T-helper 2 cell (primary cell): ENCODE measurements at places on chromosomes 5 and 9.

DNA sequence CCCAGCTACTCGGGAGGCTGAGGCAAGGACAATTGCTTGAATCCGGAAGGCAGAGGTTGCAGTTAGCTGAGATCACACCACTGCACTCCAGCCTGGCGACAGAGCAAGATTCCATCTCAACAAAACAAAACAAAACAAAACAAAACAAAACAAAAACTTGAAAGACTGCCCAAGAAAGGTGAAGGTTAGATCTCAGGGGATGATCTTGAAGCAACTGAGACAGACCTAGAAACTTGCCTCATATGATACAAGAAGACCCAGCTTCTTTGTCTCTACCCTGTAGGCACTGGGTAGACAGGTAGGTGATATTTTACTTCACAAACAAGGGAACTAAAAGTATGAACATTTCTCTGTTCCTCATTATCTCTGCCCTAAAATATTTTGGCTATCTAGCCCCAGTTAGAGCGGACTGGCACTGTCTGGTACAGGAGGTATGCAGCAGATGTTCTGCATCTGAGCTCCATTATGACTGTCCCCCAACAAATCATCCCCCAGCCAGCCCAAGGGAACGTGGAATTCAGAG lies 26.3 kb upstream of the SHOC1 start:
- no peak for DNase-seq

DNA sequence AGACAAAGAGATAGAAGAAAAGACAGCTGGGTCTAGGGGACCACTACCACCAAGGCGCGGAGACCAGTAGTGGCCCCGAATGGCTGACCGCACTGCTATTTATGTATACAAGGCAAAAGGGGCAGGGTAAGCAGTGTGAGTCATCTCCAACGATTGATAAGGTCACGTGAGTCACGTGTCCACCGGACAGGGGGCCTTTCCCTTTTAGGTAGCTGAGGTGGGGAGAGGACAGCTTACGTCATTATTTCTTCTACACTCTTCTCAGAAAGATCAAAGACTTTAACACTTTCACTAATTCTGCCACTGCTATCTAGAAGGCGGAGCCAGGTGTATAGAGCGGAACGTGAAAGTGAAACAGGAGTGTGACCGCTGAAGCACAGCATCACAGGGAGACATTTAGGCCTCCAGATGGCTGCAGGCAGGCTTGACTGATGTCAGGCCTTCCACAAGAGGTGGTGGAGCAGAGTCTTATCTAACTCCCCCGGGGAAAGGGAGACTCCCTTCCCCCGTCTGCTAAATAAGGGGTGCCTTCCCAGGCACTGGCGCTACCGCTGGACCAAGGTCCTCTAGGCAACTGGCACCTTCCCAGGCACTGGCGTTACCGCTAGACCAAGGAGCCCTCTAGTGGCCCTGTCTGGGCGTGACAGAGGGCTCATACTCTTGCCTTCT lies 6.1 kb upstream of the PRR16 start:
- DNase-seq, result no peak

GRCh38 chr5:103587185-103587748 lies 24.7 kb upstream of the NUDT12 start:
- no peak for DNase-seq

DNA sequence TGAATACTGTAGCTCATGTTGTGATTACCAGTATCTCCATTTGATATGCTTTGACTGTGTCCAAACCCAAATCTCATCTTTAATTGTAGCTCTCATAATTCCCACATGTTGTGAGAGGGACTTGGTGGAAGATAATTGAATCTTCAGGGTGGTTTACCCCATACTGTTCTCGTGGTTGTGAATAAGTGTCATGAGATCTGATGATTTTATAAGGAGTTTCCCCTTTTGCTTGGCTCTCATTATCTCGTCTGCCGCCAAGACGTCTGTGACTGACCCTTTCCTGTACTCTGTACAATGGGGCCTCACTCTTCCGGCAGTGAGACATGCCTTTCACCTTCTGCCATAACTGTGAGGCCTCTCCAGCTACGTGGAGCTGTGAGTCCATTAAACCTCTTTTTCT lies 59.3 kb downstream of the TRIO start:
- no peak for DNase-seq

DNA sequence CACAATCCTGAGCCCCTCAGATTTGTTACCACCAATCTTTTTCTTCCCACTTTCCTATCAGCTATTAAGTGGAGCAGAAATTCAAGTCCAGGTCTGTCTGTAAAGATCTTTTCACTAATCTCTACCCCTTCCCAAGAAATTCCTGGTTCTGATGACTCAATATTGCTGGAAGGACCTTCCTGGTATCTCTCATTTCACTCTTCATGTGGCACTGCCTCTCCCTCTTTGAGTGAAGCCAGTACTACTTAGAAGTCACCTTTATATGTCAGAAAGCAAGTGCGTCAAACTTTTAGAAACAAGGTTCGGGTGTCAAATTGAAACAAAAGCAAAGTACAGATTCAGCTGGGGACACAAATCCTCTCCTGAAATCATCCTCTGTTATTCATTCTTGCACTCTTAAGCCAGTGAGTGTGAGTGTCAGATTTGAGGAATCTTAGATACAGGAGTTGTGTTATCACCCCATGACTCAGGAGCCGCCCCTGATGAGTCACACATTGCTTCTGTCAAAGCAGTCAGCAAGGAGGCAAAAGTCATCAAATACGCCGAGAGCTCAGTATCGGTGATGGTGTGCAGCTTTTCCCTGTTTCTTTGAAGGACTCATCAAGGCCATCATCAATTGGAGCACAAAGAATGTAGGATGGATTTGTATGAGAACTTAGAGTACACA lies 313.0 kb downstream of the CETN3 start:
- no peak for DNase-seq

GRCh38 chr5:4095918-4096630 lies 500.4 kb downstream of the IRX1 start:
- no peak for DNase-seq

GRCh38 chr9:113624721-113625120 lies 161.2 kb downstream of the RGS3 start:
- no peak for DNase-seq

DNA sequence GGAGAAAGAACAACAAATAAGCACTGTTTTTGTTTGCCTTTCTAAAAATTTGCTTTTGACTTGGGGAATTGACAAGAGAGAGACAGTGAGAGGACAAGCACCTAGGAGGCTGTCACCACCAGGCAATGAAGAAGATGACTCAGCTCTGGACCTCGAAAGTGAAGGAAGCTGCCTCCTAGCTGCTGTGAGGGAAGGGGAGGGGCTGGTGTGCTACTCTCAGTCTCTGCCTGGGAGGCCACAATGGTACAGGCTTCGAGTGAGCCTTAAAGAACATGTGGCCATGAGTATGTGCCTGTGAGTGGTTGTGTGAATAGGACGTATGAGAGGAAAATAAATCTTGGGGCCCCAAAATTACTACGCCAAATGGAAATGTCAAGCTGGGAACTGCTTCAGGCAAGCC lies 7.1 kb upstream of the PLK2 start:
- no peak for DNase-seq

DNA sequence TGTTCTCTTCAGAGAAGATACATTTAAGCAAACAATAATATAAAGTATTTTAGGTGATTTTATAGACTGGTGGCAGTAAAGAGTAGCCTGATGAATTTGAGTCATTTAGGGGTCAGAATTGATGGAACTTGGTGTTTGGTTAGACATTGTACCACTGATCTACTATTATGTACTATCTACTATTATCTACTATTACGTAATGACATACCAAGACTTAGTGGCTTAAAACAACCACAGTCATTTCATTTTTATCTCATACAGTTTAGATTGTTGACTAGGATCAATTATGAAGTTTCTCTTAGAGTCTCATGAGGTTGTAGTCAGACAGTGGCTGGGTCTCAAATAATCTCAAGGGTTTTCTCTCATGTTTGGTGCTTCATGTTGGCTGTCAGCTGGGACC lies 54.0 kb downstream of the PPIP5K2 start:
- no peak for DNase-seq

DNA sequence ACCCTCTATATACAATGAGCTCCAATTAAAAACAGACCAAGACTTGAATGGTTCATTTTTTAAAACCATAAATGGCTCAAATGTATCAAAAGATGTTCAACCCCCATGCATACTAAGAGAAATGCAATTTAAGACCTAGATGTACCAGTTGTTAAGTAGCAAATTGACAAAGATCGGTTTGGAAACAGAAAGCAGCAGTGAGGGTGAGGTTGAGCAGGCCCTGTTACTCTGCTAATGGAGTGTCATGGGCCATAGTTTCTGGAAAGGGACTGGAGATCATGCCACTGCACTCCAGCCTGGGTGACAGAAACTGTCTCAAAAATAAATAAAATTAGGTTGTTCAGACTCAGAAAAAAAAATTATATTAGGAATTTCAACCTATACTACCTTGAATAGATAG lies 55.0 kb downstream of the FNBP1 start:
- DNase-seq, result no peak

- DNase-seq, result no peak
Measured at GRCh38 chr9:3436629-3437420, 89.0 kb downstream of the RFX3 start.
